ENCODE measurements at places on chromosomes 1 and 21.

GRCh38 chr1:160366731-160367515, at the start of gene NHLH1:
NHLH1 (plus strand) TSS chr1:160367071; CDS start chr1:160370732, 3,661 bp downstream.
- no peak for DNase-seq

GRCh38 chr1:166112425-166112824, 54.4 kb downstream of the FAM78B start:
- DNase-seq: no peak

DNA sequence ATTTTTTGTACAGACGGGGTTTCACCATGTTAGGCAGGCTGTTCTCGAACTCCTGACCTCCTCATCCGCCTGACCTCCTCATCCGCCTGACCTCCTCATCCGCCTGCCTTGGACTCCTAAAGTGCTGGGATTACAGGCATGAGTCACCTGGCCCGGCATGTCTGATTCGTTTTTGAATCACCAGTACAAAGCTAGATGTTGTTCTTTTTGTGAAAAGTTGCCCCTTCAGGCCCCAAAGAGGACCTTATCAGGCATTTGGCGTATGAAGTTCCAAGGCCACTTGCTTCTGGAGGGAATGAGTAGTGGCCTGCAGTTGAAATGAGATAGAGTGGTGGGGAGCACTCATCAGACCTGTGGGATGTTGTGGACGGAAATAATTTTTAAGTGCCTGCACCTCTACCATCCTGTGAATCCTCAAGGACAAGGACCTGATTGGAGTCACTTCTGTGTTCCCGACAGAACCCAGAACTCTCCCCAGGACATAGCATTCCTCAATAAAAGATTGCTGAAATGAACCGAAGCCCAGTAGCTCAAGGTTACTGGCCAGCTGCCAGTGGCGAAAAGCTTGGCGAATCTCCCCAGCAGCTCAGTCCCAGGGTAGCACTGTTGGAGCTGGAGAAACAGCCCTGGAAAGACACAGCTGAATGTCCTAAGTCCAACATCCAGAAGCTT, 50.1 kb downstream of the NDUFS5 start:
- no peak for DNase-seq

GRCh38 chr1:169100208-169100607, 6.3 kb upstream of the ATP1B1 start:
- no peak for DNase-seq

DNA sequence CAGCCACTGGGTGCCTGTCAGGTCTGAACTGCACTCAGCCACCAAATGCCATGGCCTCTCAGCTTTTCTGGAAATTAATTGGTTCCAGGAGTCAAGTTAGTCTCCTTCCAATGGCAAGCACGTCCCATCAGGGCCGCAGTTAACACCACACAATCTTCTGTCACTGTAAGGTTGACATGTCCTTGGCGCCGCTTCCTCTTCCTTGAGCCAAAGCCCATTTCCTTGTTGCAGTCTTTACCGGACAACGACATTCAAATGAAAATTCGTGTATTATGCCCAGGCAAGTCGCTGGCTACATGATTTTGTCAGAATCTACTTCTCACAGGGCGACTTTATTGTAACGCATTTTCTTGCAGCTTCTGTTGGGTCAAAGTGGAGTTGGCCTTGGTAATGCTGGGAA, 430.6 kb upstream of the KAZN start:
- no peak for DNase-seq

DNA sequence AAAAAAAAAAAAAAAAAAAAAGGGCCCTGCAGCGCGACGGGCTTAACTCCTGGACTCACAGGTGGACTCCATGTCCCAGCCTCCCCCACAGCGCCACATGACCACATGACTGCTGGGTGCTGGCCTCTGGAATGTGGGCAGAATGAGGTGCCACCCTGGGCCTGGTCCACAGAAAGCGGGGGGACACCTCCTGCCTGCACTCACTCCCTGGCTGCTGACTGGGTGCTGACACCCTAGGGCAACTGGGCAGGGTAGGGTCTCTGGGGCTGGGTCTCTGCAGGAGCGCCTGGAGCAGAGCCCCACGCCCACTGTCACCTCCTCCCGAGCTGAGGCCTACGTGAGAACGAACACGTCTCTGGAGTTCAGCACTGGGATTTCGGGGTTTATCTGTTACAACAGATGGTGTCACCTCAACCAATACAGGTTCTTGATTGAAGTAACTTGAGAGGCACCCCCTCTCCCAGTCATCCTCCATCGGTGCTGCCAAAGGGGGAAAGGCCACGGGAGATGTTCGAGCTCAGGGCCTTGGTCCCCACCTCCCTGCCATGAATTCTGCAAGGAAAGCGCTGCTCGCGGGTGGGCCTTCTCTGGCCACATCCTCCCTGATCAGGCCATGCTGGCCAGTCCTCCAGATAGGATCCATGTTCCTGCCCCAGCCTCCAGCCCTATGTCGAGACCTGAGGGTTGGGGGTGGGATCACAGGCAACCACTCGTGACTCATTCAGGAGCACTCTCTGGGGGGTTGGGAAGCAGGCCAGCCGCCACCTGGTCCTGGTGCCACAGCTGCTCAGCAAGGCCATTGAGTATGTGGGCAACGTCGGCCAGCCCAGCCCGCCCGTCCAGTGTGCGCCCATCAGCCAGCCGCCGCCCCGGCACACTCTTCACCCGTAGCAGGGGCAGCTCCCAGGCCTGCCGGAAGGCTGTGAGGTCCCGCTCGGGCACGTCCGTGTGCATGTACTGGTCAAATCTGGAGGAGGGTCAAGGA, 5.4 kb downstream of the CPLANE2 start:
- DNase-seq: no peak
